Activated naive CD4-positive, alpha-beta T cell treated with anti-CD3 and anti-CD28 coated beads, Interleukin-2, amount 50 U/mL, for 72 hours (primary cell): ENCODE measurements at places on chromosomes 5 and 9.

DNA sequence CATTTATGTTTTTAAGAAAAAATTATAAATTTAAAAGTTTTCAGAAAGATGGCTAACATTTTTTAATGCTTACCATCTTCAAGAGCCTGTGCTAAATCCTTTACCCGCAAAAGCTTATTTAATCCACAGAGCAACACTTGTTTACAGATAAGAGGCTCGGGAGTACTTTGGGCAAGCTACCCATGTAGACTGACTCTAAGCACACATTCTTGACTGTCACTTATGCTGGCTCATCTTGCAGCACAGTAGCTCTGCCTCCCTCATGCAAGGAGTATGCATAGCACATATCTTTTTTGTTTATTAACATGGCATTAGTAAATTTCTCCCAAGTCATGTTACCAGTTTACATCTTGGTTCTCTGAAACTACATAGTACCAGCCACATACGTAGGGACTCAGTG, 14.7 kb downstream of the SH3RF2 start:
- no peak for DNase-seq

- no peak for DNase-seq
Observed at GRCh38 chr5:140194662-140195061, 19.7 kb downstream of the CYSTM1 start.

- no peak for DNase-seq
Observed at GRCh38 chr5:113293975-113294310, 140.8 kb downstream of the TSSK1B start.

- DNase-seq: no peak
Observed at GRCh38 chr9:1071730-1072129, 21.6 kb downstream of the DMRT2 start.

DNA sequence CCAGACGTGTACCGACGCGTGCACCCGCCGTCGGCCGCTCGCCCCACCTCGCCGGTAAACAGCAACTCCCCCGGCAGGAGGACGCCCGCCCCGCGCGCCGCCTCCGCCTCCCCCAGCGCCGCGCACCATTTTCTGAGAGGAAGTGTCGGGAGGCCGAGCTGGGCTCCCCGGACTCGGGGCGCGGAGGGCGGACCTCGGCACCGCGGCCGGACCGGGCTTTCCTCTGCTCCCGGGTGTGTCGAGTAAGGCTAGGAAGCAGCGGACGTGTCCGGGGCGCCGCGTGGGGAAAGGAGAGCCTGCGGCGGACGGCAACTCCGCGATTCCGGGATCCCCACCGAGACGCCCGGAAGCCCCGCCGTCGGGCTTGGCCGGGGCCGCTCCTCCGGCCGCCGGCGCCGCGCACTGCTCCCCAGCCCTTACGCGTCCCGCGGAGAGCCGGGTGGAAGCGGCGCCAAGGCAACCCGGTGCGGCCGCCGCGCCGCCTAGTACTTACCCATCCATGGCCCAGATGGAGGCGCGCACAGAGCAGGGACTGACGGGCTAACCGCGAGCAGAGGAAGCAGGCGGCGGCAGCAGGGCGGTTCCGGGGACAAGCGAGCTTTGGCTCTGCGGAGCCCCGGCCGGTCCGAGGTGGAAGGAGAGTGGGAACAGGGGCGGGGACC, at the start of gene PTBP3:
Gene PTBP3 (minus strand): TSS at position 643 of the 662 bp plus-strand sequence. CDS start 35,754 bp downstream, outside the sequence.
- DNase-seq: peak; percentile 81

DNA sequence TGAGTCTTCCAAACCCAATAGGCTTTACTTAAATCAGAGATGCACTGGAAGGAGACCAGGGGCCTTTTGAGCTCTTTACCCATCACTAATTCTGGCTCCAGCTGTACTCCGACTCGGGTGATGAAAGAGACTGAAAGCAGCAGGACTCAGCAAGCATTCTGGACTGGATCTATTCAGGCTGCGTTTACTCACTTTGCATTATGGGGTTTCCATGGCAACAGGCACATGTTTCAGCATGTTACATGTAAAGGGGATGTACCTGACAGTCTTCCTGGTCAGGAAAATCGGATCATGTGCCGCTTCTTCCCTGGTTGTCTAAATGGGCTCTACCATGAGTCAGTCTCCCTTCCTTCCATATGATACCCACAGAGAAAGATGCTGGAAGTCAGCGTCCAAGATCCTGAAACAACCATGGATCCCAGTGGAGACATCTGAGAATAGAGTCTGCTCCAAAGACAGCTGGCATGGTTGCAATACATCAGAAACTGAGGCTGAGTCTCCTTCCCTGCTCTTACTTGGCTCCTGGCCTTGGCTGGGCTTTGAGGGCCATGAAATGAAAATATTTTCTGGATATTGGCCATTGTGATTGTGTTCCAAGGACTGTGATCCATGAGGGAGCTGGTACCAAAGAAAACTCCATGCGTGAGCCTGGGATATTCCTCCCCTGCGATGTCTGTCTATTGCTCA, 102.5 kb upstream of the TNC start:
- DNase-seq: no peak

DNA sequence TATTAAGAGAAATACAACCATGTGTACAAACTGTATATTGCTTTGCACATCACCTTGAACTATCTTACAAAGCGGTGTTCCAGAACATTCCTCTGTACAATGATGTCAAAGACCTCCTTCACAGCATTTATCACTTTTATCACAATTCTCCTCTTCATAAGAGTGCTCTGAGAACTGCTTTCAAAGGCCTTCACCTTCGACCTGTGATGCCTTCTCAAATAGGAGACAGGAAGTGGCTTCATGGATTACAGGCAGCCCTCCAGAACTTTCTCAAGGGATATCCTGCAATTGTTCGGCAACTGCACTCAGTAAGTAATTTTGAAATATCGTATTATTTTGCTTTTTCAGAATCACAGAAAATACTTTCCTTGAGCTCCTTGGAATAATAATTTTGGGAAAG, 68.0 kb upstream of the IL7R start:
- DNase-seq: no peak

GRCh38 chr9:70076678-70077077, 33.0 kb downstream of the MAMDC2 start:
- no peak for DNase-seq

GRCh38 chr9:121286973-121287741, 19.2 kb downstream of the GSN start:
- no peak for DNase-seq

DNA sequence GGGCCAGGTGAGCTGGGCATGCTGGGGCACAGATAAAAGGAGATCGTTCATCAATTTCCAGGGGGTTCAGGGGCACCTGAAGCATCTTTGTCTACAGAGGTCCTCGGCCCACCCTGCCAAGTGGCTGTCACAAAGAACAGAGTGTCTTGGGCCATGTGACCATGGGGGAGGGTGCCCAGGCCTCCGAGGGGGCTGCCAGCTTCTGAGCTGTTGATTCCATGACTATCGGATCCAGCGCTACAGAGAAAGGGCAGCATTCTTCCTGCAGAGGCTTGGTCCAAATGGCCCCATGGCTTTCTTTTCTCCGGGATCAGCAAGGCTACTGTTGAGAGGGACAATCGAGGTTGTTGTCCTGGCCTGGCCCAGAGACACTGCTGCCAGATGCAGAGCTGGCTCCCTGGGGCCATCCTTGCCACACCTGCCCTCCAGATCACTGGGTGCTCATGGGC, 289.2 kb downstream of the ZSWIM6 start:
- no peak for DNase-seq

DNA sequence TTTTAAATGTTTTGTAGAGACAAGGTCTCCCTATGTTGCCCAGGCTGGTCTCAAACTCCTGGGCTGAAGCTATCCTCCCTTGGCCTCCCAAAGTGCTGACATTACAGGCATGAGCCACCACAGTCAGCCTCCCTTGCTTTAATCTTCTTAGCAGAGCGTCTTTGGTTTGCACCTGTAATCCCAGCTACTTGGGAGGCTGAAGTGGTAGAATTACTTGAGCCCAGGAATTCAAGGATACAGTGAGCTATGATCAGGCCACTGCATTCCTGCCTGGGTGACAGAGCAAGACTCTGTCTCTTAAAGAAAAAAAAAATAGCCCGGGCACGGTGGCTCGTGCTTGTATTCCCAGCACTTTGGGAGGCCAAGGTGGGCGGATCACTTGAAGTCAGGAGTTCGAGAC, 27.8 kb downstream of the UBE2D2 start:
- DNase-seq: no peak

GRCh38 chr9:133458643-133459312, 1.0 kb upstream of the CACFD1 start:
- DNase-seq: no peak
